ENCODE measurements at places on chromosomes 16 and 17.

DNA sequence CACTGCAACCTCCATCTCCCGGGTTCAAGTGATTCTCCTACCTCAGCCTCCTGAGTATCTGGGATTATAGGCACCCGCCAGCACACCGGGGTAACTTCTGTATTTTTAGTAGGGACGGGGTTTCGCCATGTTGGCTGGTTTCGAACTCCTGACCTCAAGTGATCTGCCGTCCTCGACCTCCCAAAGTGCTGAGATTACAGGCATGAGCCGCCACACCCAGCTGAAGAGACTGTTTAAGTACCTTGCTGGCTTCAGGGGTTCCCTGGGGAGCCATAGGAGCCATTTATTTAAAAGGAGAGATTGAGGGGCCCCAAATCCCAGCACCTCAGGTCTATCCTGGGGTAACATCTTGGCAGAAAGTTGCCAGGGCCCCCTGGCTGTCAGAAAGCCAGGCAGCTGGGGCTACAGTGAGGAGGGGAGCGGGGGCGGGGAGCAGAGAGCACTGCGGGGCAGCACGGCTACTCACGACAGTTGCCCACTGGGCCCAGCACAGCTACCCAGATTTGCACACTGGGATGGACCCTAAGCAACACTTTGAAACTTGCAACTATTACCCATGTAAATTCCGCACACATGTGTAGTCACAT lies 1.6 kb downstream of the SNAI3 start:
- no peak for DNase-seq

- DNase-seq = peak; percentile 65
These were observed 15.3 kb upstream of the GNA13 start for GRCh38 chr17:65071861-65072260.

GRCh38 chr17:35002876-35003551 lies 22.7 kb downstream of the LIG3 start:
- peak; percentile 41 for DNase-seq

- DNase-seq = no peak
These were observed 53.1 kb downstream of the CMIP start for GRCh38 chr16:81497690-81498089.

- no peak for DNase-seq
These were observed 12.2 kb downstream of the C16orf95 start for GRCh38 chr16:87304951-87305350.

DNA sequence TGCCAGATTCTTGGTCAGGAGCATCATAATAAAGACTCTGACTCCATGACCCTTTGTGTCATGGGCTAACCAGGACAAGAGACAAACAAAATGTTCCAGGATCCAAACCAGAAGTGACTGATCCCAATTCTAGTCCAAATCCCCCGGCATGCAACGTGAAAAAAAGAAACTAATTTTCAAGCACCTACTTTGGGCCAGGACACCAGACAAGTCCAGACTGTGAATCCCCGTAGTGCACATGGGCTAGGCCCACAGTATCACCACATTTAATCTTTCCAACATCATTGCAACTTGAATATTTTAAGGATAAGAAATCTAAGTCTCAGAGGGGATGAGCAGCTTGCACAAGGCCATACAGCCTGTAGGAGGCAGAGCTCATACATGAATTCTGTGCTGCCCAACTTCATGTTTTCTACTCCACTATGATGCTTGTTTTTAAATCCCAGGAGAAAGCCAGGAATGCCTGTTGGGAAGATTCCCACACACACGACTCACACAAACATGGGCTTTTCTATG lies 365.7 kb downstream of the NPIPA8 start:
- DNase-seq = no peak
